ENCODE measurements at places on chromosomes 6 and 20.

DNA sequence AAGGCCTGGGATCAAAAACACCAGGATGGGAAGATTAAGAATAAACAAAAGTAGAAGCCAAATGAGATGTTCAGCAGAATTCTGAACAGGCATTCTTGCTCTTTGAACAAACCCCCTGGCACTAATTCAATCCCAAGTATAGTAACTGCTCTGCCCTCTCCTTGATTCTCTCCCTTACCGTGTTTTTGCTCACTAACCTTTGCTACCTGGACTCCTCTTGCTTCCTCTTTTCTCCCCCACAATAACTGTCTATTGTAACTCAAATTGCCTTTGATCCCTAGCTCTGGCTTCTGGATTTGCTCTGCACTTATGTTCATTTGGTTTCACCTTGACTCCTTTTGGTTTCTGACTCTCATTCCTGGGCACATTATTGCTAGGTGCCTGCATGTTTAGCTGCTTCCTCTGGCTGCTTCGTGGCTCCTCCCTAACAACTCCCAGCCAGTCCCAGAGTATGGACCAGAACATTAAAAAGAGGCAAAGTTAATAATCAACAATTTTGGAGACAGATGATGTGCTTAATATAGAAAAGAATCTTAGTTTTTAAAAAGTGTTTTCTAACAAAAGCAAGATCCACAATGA lies 65.4 kb upstream of the PHIP start:
- no peak for DNase-seq

GRCh38 chr20:3316136-3316535 lies 77.1 kb upstream of the SLC4A11 start:
- DNase-seq, result no peak

DNA sequence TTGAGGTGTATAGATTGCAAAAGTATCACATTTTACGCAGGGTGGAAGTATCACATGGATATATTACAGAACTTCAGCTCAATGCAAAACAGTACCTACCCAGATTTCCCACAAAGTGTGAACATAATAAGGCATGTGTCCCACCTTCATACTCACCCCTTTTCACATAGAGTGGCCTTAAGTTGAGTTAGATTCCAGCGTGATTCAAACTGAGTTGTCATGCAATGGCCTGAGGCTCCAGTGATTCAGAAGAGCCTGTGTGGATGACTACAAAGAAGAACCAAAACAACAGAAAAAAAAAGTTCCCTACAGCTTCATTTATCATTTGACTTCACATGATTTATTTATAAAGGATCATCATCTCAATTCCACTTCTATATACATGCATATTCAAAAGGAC lies 309.7 kb downstream of the SLC35F1 start:
- DNase-seq, result no peak

- no peak for DNase-seq
Measured at GRCh38 chr6:164184410-164184809, 769.9 kb downstream of the QKI start.

GRCh38 chr20:36199345-36200257 lies 36.7 kb upstream of the AAR2 start:
- DNase-seq, result peak; percentile 91

DNA sequence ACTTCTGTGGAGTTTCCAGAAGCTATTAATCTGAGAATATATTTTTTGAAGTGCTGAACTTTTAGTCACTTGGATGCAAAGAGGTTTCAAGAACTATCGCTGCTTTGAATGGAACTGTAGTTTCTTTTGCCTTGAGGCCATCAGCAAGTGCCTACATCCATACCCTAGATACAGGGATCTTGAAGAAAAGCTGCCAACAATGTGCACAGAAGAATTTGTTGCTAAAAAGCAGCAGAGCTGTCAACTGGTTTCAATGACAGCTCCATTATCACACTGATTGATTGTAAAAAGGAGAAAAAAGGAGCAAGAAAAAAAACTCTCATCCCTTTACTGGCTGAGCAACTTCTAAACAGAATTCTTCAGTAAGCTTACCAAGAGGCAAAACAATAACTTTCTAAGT lies 251.0 kb upstream of the NRSN1 start:
- DNase-seq, result no peak

DNA sequence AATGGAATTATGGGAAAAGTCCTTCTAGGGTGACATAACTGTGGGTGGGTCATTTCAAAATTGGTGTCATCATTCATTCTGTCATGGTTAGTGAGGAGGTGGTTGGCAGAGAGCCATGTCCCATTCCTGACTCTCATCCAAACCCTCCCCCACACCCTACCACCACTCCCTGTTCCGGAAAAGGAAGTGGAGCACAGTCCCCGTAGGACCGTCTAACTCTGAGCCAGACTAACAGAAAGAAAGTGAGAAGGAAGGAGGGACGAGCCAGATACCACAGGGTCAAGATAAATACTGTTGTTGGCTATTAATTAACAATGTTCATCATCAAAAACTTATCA lies 4.8 kb downstream of the TRIM10 start:
- DNase-seq, result no peak

- DNase-seq, result no peak
Measured at GRCh38 chr20:50286174-50286511, 95.5 kb downstream of the CEBPB start.

GRCh38 chr6:100153636-100154275 lies 159.7 kb upstream of the MCHR2 start:
- DNase-seq, result no peak

DNA sequence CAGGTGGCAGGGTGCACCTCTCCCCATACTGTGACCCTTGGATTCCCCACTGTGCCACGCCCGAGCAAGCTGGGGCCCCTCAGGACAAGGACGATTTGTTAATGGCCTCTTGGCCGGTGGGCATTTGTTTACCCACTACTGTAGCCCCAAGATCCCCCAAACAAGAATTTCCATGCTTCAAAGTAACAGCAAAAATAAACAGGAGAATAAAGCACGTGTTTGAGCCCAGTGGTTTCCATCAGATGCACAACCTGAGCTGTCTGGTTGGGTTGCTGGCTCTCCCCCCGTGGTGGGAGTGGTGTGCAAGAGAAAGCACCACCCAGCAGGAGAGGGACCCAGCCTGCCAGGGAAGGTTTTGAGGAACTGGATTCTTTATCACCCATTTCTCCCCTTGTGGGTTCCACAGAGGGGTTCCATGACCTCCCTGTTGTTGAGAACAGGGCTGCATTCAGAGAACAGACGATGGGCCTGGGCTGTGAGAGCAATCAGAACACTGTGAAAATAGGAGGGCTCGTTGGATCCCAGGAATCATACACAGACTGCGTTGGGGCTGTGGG lies 4.8 kb downstream of the CD93 start:
- DNase-seq, result no peak

DNA sequence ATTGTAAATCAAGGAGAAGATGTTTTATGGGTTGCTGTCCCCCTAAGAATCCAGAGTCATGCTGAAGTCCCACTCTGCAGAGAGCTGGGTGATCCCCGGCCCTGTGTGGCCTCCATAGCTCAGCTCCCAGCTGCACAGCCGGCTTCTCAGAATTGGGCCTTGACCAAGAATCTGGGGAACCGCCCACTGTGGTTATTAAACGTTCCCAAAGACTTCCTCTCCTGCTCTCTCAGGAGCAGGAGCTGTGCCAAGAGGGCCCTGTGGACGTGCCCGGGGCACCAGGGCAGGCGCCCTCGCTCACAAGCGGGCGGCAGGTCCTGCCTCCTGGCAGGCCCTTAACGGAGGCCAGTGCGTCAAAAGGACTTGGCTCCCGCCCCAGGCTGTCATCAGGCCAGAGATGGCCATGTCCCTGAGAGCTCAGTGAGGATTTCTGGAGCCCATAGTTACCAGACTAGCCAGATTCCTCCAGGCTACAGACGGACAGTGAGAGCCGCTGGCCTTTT lies 30.4 kb downstream of the ZC3H12D start:
- no peak for DNase-seq

DNA sequence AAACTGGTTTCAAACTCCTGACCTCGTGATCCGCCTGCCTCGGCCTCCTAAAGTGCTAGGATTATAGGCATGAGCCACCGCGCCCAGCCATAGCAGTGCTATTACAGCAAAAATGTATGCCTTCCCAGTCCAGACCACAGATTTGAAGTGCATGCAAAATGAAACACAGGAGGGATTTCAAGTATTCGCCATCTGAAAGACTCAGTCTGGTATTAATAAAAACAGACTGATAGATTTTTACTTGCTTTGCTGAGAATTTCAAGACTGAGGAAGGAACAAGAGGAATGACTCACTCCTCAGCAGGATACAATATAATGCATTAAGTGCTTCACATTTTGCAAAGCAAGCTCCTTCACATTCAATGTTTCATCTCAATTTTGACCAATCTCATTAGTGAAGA lies 134.9 kb downstream of the TMEM200A start:
- DNase-seq, result no peak

DNA sequence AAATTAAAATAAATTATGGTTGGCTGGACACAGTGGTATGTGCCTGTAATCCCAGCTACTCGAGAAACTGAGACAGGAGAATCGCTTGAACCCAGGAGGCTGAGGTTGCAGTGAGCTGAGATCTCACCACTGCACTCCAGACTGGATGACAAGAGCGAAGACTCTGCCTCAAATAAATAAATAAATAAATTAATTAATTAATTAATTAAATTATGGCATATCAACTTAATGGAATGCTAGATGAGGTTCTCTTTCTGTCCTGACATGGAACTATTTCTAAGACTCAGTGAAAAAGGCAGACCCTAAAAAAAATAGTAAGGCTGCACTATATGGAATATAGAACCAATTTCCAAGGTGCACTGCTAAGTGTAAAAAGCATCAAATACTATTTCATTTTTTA lies 4.8 kb downstream of the SRPK1 start:
- DNase-seq, result no peak

GRCh38 chr6:122033564-122034181 lies 365.8 kb upstream of the HSF2 start:
- no peak for DNase-seq

DNA sequence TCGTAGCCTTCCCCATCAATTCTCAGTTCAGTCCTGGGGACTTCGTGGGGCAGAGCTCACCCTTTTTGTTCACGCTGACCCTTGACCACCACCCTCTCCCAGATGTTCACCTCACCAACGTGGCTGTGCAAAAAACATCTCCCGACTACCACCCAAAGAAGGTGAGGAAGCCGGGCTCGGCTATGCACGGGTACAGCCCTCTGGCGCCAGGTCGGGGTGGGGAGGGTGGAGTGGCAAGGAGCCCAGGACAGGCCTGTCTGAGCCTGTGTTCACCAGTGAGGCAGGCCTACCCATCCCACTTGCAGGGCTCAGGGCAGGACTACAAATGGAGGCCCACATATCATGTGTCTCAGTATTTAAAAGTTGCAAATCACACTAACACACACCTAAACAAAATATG lies 18.1 kb downstream of the PDRG1 start:
- DNase-seq, result peak; percentile 25

DNA sequence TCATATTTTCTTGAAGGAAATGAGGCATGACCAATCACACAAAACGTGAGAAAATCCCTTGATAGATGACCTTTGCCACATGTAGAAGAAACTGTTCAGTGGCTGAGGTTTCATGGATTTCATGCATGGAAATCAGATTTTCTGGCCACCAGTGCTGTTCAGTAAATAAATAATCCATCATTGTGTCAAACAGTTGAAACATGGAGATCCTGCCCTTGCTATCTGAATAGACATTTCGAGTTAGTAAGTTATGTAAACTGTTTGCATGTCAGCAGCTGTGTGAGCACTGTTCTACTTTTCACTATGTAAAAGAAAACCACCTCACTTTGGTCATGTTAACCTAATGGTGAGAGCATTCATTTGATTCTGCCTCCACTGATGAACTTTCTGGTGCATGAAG lies 793.9 kb upstream of the EPHA7 start:
- DNase-seq, result no peak

DNA sequence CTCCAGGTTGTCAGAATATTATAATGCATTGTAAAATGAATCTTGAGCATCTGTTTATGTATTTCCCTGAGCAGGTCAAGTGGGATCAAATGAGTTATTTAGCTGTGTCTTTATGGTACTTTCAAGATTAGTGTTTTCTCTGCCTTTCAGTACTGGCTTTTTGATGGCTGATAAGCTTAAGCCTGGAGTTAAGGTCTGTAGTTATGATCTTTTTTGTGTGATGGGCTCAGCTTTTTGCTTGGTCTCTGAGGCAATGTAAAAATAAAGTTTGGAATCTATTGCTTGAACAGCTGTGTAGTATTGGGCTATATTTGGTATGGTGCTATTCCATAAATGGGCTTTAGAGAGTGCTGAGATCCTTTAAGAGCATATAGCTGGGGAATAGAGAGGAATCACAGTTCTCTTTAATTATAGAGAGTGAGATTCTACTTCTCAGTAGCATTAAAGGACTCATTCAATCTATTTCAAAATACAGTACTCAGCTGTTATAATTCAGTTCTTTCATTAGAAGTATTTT lies 40.7 kb downstream of the ZNF451 start:
- DNase-seq, result no peak

- no peak for DNase-seq
Measured at GRCh38 chr6:144666781-144667180, 381.6 kb downstream of the UTRN start.

DNA sequence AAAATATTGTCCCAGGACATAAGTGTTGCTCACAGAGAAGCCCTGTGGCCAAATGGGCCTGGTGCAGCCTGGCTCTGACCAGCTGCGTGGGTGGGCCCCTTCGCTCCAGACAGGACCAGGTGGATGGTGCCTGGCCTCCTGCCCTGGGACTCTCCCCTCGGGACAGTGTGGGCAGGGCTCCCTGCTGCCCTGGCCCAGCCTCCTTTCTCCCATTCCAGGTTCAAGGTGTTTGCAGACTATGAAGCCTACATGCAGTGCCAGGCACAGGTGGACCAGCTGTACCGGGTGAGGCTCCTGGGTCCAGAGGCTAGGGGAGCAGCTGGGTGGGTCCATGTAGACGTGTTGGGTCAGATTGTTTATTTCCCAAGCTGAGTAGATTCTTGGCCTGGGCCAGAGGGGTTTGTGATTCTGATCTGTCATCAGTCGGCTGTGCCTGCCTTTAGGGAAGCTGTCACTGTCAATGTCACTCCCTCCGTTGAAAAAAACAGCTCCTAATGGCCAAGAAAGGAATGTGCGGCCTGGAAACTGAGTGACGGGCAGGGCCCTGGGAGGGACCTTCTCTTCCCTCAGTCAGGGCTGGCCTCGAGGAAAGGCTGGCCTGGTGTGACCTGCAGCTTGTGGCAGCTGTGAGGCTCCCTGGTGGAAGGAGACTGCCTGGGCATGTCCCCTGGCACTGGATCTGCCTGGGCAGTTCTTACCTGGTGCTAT lies 47.7 kb downstream of the PYGB start:
- no peak for DNase-seq

DNA sequence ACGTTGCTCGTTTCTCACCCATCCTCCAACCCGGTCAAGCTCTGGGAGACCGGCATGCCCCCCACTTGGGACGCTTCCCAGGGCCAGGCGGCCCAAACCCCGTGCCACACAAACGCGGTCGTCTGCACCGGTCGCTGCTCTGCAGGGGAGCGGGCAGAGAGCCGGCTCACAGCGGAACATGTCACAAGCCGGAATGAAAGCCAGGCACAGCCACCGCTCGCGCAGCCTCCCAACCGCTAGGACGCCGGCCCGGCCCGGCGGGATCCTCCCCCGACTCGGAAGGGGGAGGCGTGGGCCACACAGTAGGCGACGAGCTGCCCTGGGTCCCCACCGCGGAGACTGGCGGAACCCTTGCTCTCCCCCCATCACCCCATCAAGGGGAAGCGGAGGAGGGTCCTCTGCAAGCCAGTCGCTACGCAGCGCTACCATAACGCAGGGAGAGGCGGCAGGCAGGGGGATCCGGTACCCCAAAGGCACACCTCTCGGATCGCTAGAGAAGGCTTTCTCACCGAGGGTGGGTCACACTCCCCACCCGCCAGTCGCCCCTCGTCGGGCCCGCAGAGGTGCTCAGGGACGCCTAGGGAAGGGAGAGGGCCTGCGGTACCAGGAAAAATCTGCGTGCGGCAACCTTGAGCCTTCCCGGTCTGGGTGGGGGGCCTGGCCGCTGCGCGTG lies 768.4 kb upstream of the DEFB115 start:
- peak; percentile 50 for DNase-seq

Data from glutamatergic neuron (in vitro differentiated cells).